ENCODE measurements at places on chromosomes 7 and 10.

GRCh38 chr7:20494566-20494965, 120.9 kb upstream of the ABCB5 start:
- no peak for DNase-seq

DNA sequence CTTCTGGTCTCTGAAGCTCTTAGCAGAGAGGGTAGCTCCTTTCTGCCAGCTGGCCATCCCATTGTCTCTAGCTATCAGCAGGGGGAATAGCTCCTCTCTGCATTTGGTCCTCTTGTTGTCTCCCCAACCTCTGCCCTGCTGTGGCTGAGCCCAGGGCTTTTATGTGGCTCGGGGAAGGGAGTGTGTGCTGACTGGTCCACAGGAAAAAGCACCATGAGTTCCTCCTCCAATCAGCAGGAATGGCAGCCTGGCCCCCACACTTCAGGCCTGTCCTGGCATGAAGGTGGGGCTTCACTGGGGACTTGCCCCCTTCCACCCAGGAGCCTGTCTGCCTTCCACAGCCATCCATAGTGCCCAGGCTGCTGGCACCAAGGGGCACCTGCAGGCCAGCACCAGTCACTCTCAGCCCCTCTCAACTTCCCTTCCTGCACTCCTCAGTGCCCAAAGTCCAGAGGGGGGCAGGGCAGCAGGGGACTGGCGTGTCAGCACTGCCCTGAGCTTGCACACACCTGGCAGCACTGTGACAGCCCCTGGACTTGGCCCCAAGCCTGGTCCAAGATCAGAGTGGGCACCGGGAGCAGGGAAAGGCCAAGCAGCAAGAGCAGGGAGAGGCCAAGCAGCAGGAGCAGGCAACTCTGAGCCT, 36.2 kb downstream of the NOLC1 start:
- no peak for DNase-seq

DNA sequence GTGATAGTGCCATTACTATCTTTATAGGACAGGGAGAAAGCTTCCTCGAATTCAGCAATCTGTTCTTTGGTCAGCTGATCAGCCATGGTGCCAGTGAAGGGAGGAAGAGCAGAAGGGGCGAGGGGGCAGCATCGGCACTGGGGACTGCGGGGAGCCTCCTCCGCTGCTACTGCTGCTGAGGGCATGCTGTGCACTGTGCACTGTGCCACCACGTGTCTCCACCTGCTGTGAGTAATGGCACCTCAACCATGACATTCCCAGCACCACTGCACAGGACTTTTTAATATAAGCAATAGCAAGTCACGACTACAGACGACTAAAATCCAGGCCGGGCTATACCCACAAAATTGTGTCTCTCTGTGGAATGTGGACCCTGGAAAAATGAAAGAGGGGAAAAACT, 105.0 kb upstream of the LANCL2 start:
- DNase-seq = no peak

- DNase-seq = no peak
These were observed 36.4 kb downstream of the ZNF438 start for GRCh38 chr10:30995081-30995770.

DNA sequence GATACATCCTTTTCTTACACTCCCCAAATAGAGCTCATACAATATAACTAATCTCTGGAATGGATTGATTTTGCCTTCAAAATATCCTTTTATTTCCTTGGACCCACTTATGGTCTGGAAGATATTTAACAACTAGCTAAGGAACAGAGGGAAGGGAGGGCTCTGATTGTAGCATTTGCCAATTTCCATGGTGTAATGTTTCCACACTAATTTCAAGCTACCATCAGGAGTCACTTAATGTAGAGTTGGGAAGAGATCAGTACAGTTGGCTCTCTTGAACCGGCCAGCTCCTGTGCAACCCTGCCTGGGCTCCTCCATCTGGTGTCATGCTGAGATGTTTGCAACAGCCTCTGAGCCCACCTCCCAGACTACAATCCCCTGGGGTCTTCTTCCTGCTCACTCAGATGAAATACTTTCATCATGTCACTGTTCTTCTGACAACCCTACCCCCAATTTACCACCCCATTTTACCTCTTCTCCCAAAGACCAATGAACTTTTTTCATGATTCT, 8.0 kb upstream of the IL6 start:
- no peak for DNase-seq

DNA sequence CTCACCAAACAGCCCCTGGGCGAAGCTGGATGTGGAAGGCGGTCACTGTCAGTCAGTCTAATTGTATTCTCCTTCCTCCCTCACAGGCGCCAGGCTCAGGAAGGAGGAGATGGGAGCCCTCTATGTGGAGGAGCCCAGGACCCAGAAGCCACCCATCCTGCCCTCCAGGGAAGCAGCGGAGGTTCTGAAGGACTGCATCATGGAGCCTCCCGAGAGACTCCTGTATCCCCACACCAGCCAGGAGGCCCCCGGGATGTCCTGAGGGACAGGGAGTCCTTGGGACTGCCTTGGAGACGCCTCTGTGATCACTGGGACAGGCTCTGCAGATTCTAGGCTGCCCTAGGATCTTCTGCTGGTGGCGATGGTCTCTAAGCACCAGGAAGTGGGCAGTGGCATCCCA, 9.7 kb upstream of the ATP6V0E2 start:
- no peak for DNase-seq
